ENCODE measurements at places on chromosomes 1 and 21. TPM values are rescaled to one million over a fixed set of nuclear protein-coding genes. Genes with fewer than 3 reads are reported as not detected.

Gene CBS
- 58.5 TPM for total RNA-seq

Gene FCRLB
- 2.0 TPM for total RNA-seq

Gene SH3GLB1
- total RNA-seq = 55.7 TPM

Gene MFSD2A
- 0.58 TPM for total RNA-seq

Gene RRP1
- 15.1 TPM for total RNA-seq

Gene GPBP1L1
- 98.5 TPM for total RNA-seq

Gene TNFRSF8
- under 0.01 TPM for total RNA-seq

Gene BEND5
- total RNA-seq = not detected

Gene IGSF8
- 16.0 TPM for total RNA-seq

Gene REN
- total RNA-seq = not detected

Gene AMY1C
- total RNA-seq = not detected

Gene OR2T29
- total RNA-seq = not detected

Gene TXNIP
- 159 TPM for total RNA-seq

Gene C1orf185
- total RNA-seq = not detected

Gene GCSAML
- total RNA-seq = not detected

Gene OR6N2
- total RNA-seq = not detected

Gene NENF
- 57.4 TPM for total RNA-seq

Data from smooth muscle cell of trachea (primary cell).